Pulmonary artery endothelial cell (primary cell): ENCODE measurements at places on chromosomes 12 and 14. TPM values are rescaled to one million over a fixed set of nuclear protein-coding genes. Genes with fewer than 3 reads are reported as not detected.
A peak's percentile ranks its signal among the peaks of the same experiment; 100 is the strongest.

DNA sequence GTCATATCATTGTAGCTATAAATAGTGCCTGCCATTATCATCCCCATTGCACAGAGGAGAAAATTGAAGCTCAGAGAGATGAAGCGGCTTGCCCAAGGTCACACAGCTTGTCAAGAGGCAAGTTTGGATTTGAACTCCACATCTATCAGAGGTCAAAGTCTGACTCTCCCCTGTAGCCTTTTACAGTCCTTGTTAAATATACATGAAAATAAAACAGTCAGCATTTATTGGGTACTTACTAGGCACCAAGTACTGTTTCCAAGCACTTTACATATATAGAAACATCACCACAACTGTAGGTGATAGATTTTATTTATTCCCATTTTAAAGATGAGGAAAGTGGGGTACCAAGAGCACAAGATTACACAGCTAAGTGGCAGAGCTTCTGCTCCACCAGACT is 67.2 kb downstream of the WSCD2 start:
- DNase-seq, result no peak

DNA sequence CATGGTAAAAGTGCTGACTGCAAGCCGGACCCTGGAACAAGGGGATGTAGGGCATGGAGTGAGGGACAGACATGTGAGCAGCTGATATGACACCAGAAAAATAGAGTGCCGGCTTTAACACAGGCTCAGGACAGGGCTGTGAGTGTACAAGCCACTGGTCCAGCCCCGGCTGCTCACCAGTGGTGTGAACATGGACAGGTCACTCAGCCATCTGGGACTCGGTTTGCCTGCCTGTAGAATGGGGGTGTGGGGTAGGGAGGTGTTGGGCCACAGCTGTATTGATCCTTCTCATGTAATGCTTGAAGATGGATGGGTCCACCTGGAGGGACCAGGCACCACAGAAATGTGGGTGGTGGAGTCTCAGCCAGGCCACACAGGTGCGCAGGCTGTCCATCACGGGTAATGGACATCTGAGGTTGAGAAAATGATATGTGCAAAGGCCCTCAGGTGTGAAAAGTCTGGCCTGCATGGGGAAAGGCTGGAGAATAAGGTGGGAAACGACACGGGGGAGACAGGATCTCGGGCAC is 10.6 kb upstream of the KRT74 start:
- no peak for DNase-seq

DNA sequence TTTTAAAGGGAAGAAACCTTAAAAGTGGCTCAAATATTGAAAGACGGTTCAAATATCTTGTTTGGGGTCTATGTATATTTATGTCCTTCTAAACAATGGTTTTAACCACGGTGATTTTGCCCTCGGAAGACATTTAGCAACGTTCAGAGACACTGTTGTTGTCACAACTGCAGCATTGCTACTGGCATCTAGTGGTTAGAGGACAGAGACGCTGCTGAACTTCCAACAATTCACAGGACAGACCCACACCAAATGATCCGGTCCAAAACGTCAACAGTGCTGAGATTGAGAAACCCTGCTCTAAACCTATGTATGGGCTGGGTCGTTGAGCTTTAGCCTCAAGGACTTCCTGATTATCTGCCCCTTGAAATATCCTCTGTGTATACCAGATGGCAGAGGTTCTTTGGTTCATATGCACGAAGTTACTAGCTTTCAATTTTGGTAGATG is 1.7 kb downstream of the ANGEL1 start:
- DNase-seq, result no peak

- no peak for DNase-seq
Measured at GRCh38 chr12:52630008-52630500, 11.7 kb upstream of the KRT73 start.

DNA sequence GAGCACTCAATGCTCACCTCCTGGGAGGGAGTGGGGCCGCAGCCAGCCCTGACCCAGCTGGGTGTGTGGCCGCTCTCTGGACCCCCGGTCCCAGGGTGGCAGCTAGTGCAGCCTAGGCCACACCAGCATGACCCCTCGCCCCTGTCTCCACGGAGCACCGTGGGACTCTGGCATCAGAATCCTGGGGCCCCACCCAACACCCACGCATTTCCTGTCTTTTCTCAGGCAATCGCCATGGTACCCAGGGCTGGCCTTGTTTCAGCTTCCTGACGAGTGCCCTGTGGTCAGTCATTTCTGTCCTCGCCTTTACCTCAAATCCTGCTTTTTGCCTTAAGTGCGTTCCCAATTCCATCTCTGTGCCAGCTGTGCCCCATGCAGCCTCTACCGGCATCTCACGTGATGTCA is 15.9 kb downstream of the PACS2 start:
- peak; percentile 40 for DNase-seq

- no peak for DNase-seq
Measured at GRCh38 chr14:99559286-99559990, 44.6 kb downstream of the CCDC85C start.

DNA sequence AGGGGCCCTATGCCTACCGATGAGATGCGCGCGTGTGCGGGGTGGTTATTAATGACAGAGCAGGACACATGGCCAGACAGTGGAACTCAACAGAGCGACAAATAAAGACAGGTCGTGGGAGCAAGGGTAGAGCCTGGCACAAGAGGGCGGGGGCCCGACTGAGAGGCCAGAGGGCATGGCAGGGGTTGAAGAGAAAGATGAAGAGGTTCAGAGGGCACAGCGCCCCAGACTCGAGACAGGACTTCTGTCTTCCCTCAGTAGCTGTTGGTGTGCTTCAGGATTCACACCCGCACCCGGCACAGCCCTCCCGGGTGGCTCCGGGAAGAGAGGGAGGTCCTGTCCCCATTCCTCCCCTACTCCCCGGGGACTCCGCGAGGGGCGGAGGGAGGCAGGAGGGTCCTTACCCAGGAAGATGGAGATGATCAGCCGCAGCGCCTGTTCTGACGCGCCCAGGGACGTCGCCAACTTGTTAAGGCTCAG is 366 bp downstream of the LPCAT3 start:
- DNase-seq, result no peak

DNA sequence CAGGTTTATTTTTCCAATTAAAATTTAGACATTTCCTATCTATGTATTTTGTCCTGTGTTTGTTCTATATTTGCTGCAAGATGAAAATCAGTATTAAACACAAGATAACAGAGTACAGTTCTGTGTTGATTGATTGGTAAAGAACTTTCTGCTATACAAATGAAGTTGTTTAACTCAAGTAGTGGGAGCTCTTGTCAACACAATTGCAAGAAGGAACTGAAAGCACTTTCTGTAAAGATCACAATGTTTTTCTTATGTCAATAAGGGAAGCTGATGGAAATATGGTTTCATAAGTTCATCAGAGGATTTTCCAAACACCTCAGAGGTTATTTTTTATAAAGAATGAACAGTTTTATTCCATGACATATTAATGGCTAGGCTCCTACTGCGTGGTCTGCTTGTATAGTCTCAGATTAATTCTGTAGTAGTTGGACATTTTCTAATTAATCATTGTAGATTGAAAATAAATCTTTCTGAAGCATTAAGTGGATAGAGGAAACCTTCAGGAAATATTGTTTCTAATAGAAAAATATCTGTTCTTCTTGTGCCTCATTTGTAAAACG is 379.5 kb downstream of the LRFN5 start:
- DNase-seq, result no peak

- no peak for DNase-seq
Measured at GRCh38 chr12:89208661-89209096, 143.6 kb downstream of the DUSP6 start.

DNA sequence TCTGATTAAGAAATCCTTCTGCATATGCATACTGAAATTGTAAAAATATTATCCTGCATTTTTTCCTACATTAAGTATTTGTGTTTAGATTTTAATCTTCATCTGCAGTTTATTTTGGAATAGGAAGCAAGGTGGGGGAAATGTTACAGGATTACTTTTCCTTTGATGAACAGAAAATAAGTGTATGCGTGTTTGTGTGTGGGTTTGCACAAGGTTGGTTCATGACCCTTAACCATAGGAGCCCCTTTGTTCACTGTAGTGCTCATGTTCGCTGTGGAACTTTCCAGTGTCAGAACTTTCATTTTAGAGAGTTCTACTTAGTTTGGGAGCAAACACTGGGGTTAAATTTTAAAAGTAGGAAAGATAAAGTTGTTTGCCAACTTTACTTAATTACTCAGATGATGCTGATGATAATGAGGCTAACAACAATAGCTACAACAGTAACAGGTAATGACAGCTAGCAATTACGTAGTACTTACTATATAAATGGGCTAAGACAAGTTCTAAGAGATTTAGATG is 6.4 kb upstream of the A2M start:
- no peak for DNase-seq

GRCh38 chr12:52015532-52016041 is 8.8 kb downstream of the TAMALIN start:
- DNase-seq, result no peak

GRCh38 chr14:65949711-65950516 is 536.3 kb upstream of the CCDC196 start:
- no peak for DNase-seq

GRCh38 chr14:86533834-86534233 is 1003.9 kb downstream of the FLRT2 start:
- DNase-seq, result no peak

DNA sequence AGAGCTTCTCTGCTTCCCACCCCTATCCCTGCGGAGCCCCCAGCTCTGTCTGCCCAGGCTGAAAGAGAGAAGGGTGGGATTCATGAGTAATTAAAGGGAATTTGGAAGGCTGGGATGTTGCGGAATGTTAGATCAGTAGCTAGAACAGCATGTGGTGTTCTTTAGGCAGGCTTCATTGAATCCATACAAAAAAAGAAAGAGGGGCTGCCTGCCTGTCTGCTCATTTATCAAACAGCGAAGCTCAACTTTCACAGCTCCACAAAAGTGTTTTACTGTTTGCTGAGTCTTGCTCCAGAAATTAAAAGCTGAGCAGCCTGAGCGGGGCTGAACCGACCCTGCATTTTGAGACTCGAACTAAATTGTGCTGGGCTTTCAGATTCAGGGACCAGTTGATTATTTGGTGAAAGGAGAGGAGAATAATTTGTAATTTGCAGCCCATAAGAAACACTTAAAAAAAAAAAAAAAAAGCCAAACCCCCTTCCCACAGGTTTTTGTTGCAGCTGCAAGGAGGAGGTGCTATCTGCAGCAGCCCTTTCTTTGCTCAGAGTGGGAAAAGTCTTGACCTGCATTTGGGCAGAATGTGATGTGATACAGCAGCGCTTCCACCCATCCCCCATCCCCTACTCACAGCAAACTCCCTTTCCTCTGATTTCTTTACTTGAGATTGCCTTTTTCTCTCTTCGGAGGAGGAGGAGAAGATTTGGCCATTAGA is 89.7 kb downstream of the RFX4 start:
- no peak for DNase-seq

GRCh38 chr12:24535334-24536069 is 413.4 kb downstream of the BCAT1 start:
- no peak for DNase-seq

GRCh38 chr14:65074449-65075150 is 27.7 kb downstream of the MAX start:
- no peak for DNase-seq

DNA sequence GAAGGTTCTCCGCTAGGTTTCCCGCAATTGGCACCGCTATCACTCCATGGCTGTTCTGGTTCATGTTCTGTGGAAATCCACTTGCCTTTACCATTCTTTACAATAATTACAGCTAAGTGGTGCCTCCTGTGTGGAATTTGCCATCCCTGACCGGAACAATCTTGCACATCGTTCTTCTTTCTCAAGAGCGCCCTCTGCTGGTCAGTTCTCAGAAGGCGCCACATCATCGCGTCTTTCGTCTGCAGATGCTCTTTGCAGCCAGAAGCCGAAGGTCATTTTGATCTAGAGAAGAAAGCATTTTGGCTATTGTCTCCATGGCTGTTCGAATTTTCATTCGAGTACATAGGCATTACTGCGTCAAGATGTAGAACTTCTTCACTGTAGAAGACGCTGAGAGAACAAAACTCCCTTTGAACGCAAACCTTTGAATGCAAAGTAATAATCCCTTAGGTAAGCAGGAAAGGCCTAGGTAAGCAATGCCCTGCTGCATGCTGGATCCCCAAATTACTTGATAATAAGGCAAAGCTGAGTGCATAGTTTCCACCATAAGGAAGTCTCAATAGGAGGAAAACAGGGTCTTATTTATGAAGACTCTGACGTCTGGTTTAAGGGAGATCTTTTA is 10.1 kb upstream of the RTRAF start:
- DNase-seq, result peak; percentile 35

GRCh38 chr14:91012045-91012444 is 48.4 kb downstream of the RPS6KA5 start:
- no peak for DNase-seq

DNA sequence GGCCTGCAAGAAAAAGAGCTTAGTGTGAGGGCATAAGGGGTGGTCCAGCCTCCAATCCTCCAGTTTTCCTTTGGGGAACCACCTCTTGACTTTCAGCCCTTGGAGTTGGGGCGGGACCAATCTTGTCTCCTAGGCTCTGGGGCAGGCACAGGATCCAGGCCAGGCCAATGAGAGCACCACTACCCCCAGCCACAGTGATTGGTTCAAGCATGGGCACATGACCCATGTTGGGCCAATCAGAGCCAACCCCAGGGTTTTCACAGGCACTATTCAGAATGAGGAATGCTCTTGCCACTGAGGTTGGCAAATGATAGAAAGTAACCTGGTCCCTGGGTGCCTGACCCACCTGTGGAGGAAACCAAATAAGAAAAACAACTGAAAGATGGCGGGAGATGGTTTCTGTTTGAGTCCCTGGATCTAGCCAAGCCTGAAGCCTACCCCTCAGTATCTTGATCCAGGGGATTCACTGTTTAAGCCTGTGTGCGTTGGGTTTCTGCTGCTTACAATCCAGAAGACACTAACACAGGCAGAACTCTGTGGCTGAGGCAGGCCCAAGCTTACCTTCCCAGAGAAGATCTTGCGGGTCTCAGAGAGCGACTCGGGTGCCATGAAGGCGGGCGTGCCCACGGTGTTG is 42.9 kb downstream of the P2RX4 start:
- DNase-seq, result no peak

DNA sequence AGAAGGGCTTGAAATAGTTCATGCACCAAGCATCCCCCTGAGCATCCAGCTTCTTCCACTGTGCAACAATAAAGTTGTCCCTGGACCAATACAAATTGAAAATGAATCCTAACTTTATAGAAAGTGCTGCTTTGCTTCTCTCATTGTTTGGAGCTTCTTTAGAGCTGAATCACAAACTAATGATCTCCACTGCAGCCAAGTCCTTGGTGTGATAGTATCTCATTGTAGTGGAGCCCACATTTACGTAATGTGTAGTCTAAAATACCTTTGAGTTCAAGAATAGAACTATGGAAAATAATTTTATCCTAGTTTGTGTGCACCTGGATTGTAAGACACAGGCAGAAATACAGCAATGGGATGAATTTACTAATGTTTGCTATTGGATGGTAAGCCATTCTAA is 319.9 kb downstream of the EGLN3 start:
- no peak for DNase-seq

- DNase-seq, result no peak
Measured at GRCh38 chr12:98911396-98911795, 266.3 kb downstream of the APAF1 start.

Gene HOXC10
- not detected in 2 replicates for total RNA-seq

Gene DAO
- total RNA-seq, result not detected in 2 replicates

Gene PRB2
- total RNA-seq, result not detected in 2 replicates

Gene PIWIL1
- total RNA-seq, result not detected in 2 replicates

Gene PRPF39
- 26.1 and 29.0 TPM in 2 replicates for total RNA-seq

Gene APOF
- total RNA-seq, result not detected in 2 replicates

Gene MSI1
- total RNA-seq, result not detected in 2 replicates

Gene PRICKLE1
- 36.5 and 36.7 TPM in 2 replicates for total RNA-seq

Gene NIN
- total RNA-seq, result 36.1 and 50.4 TPM in 2 replicates
